Amygdala (tissue), 56 donors: ENCODE measurements at places on chromosomes 7 and 10.

DNA sequence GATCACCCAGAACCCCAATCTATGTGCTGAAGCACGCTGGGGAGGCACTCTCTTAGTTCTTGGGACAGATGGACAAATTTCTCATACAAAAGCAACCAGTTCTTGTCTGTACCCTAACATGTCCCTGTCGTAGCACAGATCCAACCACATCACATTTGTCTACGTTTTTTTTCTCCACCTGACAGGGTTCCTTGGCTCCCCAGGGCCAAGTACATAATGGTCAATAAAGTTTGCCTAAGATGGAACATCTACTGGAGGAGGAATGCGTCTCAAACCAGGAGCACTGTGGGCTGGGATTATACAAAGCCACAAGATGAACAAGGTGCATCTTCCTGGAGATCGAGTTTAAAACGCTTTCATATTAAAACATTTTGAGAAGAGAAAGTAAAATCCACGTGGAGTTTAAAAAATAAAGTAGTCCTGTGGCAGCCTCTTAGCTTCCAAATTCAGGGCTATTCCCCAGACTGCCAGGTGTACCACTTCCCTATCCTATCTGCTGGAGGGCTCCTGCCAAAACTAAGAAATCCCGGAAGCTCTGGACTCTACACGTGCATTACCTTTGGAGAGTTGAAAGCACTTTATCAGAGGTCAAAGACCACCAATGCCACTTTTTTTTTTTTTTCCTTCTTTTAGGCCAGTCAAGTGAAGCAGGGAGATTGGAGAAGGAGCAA lies 1.4 kb downstream of the TMEM243 start:
- DNase-seq: no peak

DNA sequence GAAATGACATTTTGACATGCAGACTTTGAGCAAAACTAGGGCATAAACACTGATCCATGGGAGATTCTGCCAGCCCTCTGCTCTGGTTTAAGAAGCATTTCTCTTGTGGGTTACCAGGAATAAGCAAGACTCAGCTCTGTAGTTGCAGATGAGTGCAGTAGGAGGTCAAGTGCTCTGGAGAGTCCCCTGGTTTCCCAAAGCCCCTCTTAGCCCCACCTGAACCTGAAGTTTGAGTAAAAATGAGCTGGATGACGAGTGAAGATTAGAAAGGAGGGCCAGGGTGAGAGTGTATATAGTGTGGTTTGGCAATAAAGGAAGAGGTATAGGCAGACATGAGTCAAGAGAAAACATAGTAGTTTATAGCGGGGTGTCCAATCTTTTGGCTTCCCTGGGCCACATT lies 220.3 kb downstream of the ARL4A start:
- no peak for DNase-seq

DNA sequence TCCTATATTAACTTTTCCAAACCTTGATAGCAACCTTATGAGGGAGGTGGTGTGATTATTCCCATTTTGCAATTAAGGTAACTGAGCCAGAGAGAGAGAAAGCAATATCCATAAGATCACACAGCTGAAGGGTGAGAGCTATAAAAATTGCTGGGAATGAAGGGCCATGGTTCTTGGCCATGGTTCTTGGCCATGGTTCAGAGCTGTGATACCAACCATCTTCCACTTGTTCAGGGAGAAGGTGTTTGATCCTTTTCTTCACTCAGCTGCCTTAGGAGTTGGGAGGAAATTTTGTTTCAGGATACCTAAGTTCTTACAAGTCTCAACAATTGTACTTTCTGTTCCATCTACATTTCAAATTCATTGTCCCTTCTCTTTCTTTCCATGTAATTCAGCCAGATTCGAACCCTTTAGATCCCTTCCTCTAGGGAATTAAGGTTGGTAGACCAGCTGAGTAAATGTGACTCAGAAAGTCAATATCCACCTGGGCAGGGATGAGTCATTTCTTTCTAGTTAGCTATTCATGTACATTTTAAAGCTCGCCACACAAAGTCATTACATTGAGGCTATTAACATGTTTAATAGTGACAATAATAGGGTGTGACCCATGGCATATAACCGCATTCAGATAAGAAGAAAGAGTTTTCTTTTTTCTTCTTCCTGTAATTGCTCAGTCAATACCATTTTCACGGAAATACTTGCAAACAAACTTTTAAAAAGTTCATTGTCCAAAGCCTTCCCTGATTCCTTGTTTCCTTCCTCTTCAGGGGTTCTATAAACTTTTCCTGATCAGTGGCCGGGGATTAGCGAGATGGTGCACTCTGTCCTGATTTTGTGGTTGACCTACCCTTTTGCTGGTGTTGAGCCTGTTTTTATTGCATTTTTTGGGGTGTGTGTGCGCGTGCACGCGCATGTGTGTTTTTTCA lies 143.4 kb downstream of the TCF7L2 start:
- DNase-seq: no peak

GRCh38 chr10:86759073-86759672 lies 2.8 kb downstream of the BMPR1A start:
- no peak for DNase-seq

GRCh38 chr10:14485986-14486385 lies 155.3 kb upstream of the FRMD4A start:
- DNase-seq: no peak

DNA sequence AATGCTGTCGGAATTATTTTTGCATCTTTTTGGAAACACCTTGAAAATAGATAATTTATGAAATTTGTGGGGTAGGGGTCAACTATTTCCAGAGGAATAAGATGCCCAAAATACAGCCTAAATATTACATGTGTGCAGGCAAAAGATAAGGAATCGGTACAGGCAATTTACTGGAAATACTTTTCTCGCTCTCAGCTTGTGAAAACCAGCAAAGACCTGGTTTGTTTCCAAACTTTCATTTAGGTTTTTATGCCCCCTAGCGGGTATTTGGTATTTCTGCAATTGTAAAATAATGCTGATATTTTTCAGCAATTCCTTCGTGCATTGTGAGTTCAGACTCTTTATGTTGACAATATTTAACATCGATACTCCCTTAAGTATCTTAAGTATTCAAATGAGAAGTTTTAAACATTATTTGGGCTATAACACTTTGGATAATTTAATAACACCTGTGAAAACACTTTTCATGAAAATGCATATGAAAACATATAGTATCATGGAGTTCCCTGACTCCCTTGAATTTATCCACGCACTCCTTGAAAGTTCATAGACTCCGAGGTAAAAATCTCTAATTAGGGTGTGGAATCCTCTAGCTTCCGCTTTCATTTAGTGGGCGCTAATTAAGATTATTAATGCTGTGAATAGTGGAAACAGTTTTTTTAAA lies 132.4 kb downstream of the TSPAN12 start:
- no peak for DNase-seq

GRCh38 chr10:131250454-131251145 lies 60.9 kb downstream of the TCERG1L start:
- DNase-seq: no peak

DNA sequence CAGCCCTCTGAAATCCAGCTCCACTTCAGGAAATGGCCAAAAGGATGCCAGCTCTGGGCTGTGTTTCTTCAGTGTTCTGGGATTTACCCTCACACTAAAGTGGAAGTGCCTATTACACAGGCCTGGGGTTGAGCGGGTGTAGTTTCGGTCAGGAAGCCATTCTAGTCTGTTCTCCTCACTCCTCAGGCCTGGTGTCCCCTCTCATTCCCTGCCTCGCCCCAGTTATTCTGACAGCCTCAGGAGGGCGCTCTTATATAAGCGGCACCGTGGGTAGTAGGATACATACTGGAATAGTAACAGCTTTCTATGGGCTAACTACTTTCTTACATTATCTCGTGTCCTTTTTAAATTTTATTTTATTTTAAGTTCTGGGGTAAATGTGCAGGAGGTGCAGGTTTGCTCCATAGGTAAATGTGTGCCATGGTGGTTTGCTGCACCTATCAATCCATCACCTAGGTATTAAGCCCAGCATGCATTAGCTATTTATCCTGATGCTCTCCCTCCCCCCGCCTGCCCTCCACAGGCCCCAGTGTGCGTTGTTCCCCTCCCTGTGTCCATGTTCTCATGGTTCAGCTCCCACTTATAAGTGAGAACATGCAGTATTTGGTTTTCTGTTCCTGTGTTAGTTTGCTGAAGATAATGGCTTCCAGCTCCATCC lies 12.2 kb upstream of the LGI1 start:
- no peak for DNase-seq

- no peak for DNase-seq
These were observed 4.4 kb upstream of the FZD9 start for GRCh38 chr7:73429215-73429614.
